Activated CD4-positive, alpha-beta memory T cell treated with anti-CD3 and anti-CD28 coated beads, Interleukin-2, amount 10 ng/mL, durations not matched to agents 7 days and 5 days (primary cell): ENCODE measurements at places on chromosomes 7 and 10.

GRCh38 chr7:106583100-106583499 is 77.9 kb downstream of the CCDC71L start:
- DNase-seq: no peak

- DNase-seq: no peak
Observed at GRCh38 chr10:51878695-51879094, 179.3 kb upstream of the CSTF2T start.

- DNase-seq: peak; percentile 76
Observed at GRCh38 chr10:9209105-9209798, 1154.8 kb downstream of the GATA3 start.

DNA sequence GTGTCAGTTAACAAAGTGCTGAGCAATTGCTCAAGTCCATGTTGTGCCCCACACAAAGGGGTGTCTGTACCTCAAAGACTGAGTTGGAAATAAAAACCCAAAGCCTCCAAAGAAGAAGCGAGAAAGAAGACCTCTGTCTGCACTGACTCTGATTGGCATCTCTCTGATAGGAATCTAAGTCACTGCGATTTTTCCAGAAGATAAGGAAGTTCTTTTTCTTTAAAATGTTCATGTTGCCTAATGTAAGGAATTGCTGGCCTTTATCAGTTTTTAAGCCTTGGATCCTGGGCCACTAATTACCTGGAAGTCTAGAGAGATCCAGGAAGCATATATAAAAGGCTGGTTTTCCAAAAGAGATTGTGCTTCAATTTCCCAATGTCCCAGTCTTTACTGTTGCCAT is 24.1 kb upstream of the MET start:
- DNase-seq: no peak

GRCh38 chr7:70630440-70630817 is 501.5 kb upstream of the GALNT17 start:
- no peak for DNase-seq

DNA sequence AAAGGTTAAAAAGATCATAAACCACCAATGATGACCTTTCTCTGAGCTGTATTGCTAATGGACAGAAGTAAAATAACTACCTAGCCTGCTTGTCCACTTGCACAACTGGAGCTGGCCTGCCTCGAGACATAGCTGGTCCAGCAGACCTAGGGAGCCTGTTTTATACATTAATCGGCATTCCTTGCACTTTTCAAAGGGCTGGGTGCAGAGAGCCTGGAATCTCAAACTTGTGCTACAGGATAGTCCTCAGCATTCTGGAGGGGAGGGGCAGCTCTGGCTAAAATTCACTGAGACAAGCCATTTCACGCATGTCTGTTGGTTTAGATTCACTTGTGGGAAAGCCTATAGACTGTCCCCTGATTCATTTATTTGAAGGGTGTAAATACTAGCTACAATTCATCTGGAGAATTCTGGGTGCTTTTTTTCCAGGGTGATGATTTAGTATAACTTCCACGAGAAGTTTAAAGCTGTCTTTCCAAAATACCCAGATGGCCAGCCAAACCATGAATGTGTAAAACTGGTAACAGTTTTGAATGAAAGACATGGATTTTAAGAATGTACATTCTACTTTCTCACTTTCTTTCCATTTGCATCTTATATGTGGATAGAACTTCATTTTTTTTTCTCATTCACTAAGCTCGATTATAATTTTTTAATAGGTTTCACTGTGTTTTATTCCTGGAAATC is 389.4 kb downstream of the KCNMA1 start:
- no peak for DNase-seq

DNA sequence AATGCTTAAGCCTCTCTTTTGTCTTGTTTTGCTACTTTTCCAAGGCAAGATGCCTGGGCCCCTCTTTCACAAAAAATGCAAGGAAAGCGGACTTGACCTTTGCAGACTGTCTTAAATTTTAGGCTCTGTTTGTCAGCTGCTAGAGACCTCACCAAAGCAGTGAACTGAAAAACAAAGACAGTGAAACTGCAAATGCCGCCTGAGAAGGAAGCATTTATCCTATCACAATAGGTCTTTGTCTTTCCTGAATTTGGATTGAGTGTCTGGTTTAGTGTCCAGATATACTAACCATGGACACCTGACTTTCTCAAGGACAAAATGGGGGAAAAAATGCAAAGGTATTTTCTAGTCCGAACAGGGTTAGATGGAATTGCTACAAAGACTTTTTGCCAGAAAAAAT is 256.9 kb downstream of the INHBA start:
- no peak for DNase-seq

DNA sequence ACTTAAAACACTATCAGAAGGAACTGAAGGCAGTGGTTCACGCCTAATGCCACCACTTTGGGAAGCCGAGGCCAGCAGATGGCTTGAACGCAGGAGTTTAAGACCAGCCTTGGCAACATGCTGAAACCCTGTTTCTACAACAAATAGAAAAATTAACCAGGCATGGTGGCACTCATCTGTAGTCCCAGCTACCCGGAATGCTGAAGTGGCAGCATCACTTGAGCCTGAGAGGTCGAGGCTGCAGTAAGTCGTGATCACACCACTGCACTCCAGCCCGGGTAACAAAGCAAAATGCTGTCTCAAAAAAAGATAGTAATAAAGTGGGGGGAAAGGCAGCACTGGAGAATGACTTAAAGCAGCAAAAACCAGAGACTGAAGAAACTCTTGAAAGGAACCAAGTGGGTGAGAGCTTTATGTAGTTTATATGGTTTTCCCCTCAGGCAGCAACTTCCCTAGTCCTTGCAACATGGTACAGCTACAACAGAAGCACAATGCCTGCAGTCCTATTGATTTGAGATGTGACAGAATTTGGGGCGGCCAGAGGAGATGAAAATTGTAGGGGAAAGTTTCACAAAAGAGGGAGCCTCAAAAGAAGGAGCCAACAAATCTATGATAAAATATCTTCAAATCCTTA is 38.1 kb downstream of the GDI2 start:
- DNase-seq: no peak

DNA sequence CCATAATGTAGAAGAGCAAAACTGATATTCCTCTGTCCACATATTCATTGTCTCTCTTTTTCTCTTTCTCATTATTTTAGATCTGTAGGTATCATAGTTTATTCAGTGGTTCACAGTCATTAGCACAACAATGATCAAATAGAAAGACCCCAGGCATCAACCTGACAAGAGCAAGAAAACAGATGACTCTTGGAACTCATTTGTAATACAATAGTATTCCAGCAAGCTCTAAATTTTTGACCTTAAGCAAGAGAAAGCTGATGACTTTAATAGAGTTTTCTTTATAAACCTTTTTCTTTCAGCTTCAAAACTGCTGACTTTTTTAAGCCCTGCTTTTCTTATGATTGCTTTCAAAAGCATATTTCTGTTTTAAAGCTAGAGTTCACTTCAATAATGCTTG is 507.5 kb upstream of the SORCS1 start:
- no peak for DNase-seq

- DNase-seq: no peak
Observed at GRCh38 chr10:124173298-124173900, 80.0 kb upstream of the CHST15 start.

DNA sequence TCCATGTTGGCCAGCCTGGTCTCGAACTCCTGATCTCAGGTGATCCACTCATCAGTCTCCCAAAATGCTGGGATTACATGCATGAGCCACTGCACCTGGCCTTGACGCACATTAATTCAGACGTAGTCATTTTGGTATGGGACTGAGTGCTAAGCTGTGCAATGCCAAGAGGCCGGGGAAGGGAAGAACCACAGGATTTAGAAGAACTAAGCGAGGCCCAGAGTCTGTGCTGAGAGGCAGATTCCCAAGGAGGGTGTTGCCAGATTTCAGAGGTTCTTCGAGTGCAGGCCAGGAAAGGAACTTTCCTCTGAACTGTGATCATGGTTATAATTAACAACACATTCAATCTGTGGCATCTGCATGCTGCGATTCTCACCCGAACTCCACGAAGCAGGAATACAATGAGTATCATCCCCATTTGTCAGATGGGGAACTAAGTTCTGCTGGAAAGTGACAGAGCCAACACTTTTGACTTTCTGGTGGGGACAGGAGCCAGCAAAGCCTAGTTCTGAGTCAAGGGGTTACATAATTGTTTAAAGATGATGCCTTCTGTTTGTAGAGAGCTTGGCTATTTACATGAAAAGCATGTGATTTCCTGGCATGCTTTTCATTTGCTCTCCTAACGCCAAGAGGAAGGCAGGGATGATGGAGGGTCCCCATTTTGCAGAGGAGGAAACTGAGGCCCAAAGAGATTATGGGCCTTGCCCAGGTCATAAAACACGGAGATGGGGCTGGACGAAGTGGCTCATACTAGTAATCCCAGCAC is 6.2 kb upstream of the ZAN start:
- DNase-seq: no peak

- DNase-seq: peak; percentile 38
Observed at GRCh38 chr10:5447611-5448071, 35.3 kb downstream of the NET1 start.

- DNase-seq: no peak
Observed at GRCh38 chr7:91288208-91288824, 24.1 kb downstream of the FZD1 start.

DNA sequence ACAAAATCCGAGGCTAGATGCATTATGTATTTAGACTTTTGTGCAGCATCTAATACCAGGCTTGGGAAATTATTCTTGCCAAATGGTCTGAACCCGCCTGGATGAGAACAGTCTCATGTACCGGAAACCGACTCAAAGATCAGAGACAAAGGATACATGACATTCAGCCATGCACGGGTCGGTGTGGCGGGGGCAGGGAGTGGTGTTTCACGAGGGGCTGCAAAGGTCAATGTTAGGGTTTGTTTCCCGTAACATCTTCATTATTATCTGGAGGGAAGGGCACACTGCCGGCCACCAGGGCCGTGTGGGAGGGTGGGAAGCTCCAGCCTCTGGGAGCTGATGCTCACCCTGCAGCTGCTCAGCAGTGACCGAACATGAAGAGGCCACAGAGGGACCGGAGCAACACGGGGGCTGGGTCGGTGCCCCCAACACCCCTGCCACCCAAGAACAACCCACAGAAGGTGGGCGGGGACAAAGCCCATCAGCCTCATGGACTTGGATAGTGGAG is 23.1 kb downstream of the CNPY1 start:
- no peak for DNase-seq

- no peak for DNase-seq
Observed at GRCh38 chr7:88835147-88835728, 39.7 kb upstream of the TEX47 start.

GRCh38 chr7:38574086-38574485 is 57.1 kb downstream of the AMPH start:
- no peak for DNase-seq

GRCh38 chr10:9554321-9554720 is 1463.4 kb upstream of the CELF2 start:
- no peak for DNase-seq

- no peak for DNase-seq
Observed at GRCh38 chr10:130810856-130811255, 500.7 kb downstream of the TCERG1L start.

GRCh38 chr10:6348096-6348874 is 145.6 kb downstream of the PFKFB3 start:
- peak; percentile 87 for DNase-seq

GRCh38 chr7:75739796-75740672 is 1.3 kb upstream of the HIP1 start:
- no peak for DNase-seq

DNA sequence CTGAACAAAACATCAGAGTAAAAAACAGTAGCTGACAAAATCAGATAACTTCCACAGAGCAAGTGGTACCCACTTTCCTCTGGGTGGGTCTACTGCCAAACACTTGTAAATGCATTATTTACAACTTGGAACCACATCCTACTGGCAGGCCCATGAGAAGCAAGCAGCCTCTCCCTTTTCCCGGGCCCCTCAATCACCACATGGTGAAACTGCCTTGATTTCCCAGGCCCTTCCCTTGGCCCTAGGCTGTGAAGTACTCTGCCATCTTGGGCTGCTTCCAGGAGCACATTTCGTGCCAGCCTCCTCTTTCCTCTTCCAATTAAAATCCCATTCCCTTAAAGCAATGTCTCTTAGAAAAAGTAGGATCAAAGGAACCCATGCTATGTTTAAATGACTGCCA is 71.4 kb downstream of the CUZD1 start:
- no peak for DNase-seq

DNA sequence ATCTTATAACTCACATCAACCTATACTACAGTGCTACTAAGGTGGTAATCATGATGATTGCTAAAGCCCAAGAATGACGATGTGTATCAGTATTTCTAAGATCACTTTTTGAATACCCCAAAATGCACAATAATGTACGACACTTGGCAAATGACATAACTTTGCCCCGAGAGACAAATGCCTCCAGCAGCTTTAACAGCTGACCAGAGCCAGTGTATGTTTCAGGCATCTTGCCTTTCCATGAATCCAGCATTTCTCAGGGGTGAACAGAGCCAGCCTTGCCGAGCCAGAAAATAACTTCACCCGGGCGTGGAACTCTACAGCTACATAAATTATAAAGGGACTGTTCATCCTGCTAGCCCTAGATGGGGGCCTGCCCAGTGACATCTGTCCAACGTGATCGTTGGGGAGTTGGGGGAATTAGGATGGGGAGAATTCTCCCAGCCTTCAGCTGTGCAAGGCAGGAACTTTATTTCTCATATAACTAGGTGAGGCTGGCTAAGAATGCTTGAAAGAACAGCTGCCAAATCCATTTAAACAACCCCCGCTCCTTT is 1.8 kb downstream of the IGFBP3 start:
- no peak for DNase-seq

DNA sequence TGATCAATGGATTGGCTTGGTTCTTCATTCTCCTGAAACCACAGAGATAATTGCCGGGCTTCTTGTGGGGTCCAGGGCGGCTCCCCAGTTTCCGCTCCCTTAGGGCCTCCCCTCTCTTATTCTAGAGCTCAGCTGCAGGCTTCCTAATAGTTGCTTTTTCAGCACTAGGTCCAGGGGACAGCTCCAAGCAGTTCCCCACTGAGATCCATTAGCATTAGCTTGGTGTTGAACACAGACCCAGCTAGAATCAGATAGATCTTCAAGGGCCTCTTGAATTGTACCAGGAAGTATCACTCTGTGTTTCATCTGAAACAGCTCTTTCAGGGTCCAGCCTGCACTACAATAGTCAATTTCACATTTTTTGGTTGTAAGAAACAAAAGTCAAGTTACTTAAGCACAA is 238.7 kb downstream of the SEC23IP start:
- no peak for DNase-seq

DNA sequence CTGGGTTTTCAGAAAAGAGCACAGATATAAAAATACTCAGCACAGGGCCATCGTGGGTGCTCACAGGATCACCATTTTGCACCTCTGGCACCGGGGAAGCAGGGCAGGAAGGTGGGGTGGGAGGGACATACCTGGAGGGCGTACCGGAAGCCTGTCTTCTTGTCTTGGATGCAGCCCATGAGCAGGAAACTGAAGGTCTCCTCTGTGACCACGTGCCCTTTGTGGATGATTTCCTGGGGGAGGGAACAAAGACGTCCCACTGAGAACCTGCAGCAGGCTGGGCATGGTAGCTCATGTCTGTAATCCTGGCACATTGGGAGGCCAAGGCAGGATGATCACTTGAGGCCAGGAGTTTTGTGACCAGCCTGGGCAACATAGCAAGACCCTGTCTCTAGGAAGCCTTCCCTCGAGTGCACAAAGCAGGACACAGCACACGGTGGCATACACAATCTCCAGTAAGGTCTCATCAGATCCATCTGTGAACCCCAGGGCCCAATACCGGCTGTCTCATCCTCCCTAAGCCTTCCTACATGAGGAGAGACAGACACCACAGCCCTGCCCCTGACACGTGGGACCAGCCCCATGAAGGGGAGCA is 9.5 kb downstream of the PTCD1 start:
- DNase-seq: no peak
